ENCODE measurements at places on chromosomes 5 and 9. TPM values are rescaled to one million over a fixed set of nuclear protein-coding genes. Genes with fewer than 3 reads are reported as not detected.

The MARCOL gene
- not detected for total RNA-seq

The CD72 gene
- total RNA-seq: 8.8 TPM

The PFN3 gene
- not detected for total RNA-seq

DNA sequence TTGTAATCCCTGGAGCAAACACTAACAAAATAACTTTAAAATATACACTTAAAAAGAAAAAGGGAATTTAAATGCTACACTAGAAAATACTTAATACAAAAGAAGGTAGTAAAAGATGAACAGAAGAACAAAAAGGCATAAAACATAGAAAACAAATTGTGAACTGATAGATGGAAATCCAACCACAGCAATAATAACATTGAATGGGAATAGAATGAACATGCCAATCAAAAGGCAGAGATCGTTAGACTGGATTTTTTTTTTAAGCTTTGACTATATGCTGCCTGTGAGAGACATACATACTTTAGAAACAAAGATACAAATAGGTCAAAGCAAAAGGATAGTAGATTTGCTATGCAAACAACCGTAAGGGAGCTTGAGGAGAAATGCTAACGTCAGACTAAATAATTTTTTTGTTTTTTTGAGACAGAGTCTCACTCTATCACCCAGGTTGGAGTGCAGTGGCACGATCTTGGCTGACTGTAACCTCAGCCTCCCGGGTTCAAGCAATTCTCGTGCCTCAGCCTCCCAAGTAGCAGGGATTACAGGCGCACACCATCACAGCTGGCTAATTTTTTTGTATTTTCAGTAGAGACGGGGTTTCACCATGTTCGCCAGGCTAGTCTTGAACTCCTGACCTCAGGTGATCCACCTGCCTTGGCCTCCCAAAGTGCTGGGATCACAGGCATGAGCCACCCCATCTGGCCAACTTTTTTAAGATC, 6.5 kb downstream of the ABO start:
- DNase-seq: no peak

GRCh38 chr9:98521141-98521540, 187.6 kb downstream of the GABBR2 start:
- DNase-seq: no peak

DNA sequence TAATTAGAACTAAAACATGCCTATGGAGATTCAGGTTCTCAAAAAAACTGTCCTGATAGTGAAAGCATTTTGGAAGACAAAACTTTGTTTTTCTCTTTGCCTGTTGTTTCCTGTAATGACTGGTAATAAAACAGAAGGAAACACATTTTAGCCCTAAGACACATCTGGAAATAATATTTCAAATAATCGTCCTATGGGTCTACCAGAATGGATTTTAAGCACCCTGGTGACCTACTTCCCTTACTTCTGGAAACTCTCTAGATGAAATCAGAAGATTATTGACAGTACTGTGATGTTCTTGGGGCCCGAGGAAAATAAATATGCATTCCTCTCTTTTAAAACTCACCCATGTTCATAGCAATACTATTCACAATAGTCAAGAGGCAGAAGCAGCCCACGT, 110.1 kb upstream of the TLE4 start:
- DNase-seq: no peak

DNA sequence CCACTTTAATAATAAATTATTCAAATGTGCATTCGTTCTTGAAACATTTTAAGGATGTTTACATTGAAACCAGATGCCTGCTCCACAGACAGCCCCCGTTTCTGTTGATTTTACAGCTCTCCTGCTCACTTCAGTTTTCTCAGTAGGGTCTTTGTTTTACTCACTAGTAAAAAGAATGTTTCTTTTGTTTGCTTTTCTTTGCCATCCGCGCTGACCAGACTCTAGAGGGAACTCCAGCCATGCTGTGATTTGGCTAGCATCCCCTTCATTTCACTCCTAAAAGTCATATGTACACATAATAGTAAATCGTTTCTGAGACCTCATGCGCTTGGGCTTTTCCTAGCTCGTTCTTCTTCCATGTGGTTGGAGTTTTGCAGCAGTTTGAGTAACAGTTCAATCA, 28.7 kb upstream of the PALM2AKAP2 start:
- DNase-seq: no peak

DNA sequence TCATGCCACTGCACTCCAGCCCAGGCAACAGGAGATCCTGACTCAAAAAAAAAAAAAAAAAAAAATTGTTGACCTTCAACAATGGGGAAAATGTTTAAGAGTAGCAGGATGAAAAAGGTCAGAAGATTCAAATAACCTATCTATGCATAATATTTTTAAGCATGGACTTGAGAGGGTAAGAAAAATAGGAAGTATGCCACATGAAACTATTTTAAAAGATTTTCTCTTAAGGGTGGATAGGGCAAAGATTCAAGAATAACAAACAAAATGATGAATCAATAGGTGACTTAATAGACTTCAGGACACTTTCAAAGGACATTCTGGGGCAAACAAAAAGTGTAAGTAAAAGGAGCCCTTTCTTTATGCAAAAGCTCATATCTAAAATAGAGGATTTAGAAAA, 3.2 kb downstream of the TEX48 start:
- DNase-seq: no peak

GRCh38 chr5:56327809-56328208, 94.7 kb upstream of the ANKRD55 start:
- peak; percentile 66 for DNase-seq

GRCh38 chr9:21392270-21392669, 7.1 kb upstream of the IFNA2 start:
- DNase-seq: no peak

DNA sequence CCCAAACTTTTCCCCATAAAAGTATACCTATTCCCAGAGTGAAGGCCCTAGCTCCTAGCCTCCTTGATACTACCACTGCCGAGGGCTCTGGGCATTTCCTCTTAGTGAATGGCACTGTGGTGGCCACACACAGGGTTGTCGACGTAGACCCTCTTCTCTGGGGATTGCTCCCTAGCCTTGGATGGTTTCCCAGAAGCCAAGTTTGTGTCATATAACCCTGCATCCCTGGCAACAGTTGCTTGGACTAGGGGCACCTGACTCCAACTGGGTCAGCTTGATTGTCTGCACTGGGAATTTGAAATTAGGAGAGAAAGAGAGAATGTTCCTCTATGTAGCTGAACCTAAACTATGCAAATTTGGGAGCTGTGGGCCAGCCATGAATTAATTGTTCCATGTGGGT, 32.3 kb upstream of the KIF2A start:
- DNase-seq: no peak
